ENCODE measurements at places on chromosomes 5 and 9. TPM values are rescaled to one million over a fixed set of nuclear protein-coding genes. Genes with fewer than 3 reads are reported as not detected.

DNA sequence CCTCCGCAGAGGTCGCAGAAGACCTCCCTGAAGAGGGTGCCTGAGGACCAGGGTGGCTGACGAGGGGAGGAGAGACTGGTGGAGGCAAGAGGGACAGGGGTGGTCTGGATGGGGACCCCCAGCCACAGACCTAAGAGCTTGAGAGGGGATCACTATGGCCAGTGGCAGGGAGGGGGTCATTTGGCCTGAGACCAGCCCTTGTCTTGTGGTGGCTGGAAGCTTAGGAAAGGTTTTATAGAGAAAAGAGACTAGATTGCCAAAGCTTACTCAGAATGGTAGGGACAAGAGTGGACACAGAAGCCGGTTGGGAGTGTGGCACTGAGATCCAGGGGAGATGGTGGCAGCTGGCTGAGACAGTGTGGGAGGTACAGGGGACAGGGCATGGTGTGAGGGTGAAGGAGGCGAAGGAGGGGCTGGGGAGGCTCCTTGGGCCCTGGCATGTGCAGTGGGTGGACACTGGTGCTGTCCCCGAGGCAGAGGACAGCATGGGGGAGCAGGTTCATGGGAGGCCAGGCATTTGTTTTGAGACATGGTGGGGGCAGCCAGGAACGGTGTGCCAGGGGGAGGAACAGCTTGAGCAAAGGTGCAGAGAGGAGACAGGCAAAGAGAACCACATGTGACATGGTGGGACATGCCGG, 123.0 kb downstream of the C9orf50 start:
- DNase-seq = no peak

DNA sequence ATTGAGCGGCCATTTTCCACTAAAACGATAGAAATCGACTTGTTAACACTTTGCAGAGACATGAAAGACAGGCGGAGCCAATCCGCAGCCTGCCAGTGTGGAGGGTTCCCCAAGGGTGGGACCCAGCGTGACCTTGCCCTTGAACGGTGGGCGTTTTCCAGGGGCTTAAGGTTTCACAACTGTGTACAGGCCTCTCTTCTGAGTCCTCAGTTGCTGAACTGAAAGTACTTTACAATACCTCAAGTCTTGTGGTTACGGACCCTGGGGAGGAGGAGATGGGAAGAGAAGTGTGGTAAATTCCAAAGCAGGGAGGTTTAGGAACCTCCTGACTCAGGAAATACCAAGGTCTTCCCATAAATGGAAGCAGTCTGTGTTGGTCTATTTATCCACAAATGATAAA, 68.2 kb upstream of the CKMT2 start:
- no peak for DNase-seq

DNA sequence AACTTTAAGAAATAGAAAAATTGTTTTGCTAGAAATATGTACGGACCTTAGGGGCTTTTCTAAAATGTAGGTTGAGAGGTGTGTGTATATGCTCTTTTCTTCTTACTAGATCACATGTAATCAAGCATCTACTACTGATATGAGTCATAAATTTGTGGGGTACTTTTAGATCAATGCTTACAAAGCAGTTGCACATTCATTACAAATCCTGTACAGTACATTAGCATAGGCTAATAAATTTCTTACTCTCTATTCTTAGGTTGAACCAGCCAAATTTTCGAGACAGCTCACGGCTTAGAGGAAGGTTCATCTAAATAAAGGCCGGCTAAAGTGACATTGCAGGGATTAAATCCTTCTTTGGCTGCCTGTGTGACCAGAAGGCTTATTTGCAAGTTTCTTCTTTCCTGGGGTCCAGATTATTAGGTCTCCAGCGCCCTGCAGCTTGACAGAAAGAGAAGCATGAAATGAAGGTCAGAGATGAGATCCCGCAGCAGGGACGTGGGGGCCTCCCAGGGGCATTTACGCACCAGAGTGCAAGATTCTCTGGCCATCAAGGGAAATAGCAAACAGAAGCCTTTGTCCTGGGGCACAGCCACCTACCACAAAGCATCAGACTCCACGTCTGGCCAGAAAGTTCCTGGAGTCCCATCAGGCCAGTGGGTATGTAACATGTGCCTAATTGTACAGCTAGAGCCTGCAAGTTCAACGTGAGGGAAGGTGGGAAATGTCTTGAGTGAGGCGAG, 53.0 kb downstream of the NIM1K start:
- no peak for DNase-seq

GRCh38 chr9:4865681-4866080, 72.9 kb downstream of the RCL1 start:
- no peak for DNase-seq

GRCh38 chr5:42993516-42994245, 46.4 kb downstream of the ANXA2R start:
- peak; percentile 26 for DNase-seq

The PRR16 gene
- 0.53 TPM for total RNA-seq
